ENCODE measurements at places on chromosomes 6 and 20.

GRCh38 chr6:158452191-158452590 lies 107.7 kb upstream of the TMEM181 start:
- peak; percentile 40 for DNase-seq

GRCh38 chr6:39847221-39847620 lies 55.0 kb downstream of the DAAM2 start:
- DNase-seq: no peak

DNA sequence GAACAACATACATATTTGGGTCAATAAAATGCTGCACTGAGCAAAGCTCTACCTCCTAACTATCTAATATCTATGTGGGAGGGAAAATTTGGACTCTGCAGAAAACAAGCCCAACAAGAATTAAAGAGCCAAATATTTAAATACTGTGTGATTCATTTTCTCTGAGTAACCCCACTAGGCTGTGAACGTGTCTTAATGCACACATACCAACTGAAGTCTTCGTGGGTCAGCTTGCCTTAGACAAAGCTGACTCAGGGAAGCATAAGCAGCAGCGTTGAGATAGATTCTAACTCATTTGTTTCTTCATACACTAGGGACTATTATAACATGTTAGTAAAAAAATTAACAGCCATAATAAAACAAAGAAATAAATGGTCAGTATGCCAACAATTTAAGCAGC lies 114.3 kb downstream of the GJA1 start:
- no peak for DNase-seq

- no peak for DNase-seq
Observed at GRCh38 chr20:42346189-42347170, 728.3 kb upstream of the CHD6 start.

DNA sequence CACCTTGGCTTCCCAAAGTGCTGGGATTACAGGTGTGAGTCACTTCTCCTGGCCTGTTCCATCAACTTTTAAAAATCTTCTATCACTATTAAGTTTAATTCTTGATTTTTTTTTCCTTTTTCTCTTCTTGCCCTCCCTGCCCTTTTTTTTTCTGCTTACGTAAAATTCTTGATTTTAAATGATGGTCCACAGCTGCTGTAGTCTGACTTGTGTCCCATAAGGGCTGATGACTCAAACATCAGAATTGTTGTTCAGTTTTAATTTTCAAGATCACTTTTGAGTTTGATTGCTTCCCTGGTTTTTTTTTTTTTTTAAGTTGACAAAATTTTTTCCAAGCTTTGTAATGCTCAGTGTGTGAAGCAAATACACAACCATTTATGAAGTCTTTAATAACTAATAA lies 61.9 kb downstream of the CBFA2T2 start:
- DNase-seq: no peak

- DNase-seq: no peak
Observed at GRCh38 chr6:154127657-154128056, 88.6 kb downstream of the OPRM1 start.

GRCh38 chr6:129644567-129645015 lies 65.4 kb downstream of the ARHGAP18 start:
- no peak for DNase-seq

DNA sequence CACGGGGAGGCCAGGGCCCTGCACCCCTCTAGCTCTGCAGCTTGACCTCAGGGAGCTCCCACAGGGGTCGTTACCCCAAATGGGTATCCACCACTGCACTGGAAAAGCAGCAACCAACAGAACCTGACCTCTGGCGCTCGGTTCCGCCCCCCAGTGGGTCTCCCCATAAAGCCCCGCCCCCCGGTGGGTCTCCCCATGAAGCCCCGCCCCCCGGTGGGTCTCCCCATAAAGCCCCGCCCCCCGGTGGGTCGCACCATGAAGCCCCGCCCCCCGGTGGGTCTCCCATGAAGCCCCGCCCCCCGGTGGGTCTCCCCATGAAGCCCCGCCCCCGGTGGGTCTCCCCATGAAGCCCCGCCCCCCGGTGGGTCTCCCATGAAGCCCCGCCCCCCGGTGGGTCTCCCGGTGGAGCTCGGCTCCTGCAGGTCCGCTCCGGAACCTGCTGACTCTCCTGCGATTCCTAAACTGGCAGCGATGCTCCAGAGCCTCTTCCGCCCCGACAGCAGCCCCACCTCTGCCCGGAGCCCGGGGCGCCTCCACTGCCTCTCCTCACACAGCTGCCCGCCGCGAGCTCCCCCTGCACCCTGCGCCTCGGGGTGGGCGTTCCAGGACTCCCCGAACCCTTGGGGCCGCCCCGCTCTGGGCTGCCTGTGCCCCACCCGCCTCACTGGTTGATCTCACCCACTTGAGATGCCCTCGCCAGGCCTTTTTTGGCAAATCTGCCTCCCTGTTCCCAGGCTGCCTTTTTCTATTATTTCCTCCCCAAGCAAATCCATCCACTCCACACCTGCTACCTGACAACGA lies 12.1 kb downstream of the SLC2A4RG start:
- DNase-seq: no peak

DNA sequence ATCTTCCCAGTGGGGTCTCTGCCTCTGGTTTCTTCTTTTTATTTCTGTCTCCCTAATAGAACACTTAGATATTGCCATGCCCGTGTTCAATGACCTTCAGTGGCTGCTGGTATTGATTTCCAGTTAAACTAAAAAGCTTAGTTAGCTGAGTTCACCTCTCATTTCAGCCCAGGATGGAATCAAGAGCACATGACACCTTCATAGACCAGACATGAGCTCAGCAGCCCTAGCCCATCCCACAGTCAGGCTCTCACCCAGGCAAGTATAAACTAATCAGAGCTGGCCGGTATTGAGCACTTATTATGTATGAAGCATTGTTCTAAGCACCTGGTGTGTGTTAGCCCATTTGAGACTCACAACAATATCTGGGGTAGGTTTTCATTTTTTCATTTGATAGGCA lies 33.7 kb upstream of the PLEKHG1 start:
- DNase-seq: no peak

DNA sequence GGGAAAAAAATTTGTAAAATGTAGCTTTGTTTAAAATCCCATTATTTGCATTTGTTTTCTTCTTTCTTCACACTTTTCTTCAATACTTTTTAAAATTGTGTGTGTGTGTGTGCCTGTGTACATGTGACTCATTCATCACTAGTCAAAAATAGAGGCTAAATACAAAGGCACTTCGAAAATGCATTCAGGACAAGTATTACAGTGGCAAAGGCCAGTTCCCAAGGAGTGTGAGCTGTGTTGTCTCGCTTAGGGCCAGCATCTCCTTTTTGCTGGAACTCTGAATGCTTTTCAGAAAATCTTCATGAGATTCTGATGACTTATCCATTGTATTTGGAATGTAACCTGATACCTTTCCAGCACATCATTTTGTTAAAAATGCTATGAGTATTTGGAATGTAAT lies 288.5 kb upstream of the CNR1 start:
- DNase-seq: no peak

DNA sequence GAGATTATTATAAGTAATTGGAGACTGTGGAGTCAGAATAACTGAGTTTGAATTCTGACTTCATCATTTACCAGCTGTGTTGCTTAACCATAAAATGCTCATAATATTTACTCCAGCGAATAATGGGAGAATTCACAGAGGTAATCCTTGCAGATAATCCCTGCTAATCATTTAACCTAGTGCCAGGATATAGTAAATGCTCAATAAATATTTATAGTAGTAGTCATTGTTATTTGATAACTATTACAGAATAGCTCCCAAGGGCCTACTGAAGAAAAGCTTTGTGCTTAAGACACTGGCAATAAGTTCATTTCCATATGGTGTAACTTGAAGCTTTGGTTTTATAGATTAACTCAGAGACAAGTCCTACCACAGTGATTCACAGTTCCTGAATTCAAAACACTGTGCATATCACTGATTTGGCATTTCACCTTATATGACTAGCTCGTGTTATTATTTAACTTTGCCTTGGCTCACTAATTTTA lies 208.8 kb upstream of the PLCB4 start:
- DNase-seq: no peak

DNA sequence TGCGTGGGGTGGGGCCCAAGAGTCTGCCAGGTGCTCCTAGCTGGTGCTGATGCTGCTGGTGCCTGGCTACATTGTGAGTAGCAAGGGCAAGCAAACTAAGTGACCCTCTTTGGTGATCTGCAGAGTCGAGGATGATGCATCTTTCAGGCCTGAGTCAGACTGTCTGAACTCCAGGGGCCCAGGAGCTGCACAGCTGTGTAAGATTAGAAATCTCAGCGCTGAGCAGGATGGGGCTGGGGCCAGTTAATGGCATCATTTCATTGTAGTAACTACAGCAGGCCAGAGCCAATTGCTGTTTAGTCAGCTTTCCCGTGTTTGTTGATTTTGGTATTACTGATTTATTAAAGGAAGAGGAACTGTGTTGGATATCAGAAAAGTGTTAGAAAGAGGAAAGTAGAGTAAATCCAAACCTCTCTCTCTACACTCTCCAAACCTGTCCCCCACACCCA lies 365.2 kb downstream of the PAX1 start:
- no peak for DNase-seq

DNA sequence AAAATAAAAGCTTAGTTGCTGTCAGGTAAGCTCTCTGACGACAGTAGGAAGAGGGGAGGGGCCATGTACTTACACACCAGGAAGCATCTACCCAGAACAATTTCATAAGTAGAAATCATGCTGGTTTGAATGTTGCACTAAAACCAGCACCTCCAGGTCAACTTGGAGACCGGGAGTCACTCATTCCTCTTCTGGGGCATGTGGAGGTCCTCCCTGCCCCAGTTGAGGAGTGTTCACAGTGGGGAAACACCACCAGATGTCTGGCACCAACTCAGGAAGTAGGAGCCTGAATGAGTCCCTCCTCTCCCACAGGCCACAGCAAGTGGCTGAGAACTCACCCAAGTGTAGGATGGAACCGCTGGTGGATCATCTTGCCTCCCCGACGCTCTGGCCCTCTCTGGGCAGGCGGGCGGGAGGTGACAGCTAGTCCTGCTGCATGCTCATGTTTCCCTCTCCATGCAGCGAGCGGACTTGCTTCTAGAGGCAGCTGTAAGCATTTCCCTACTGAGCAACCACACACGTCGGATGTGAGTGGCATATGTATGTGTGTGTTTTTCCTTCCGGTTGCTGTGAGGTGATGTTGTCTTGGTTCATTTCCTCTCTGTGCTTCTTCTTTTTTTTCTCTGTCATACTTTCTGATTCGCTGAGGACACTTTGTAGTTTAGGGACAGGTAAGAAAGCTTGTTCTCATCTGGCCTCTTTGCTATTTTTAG lies 149.5 kb upstream of the NEDD9 start:
- DNase-seq: no peak

GRCh38 chr6:85460154-85460920 lies 10.5 kb downstream of the NT5E start:
- DNase-seq: no peak

GRCh38 chr20:11936157-11936556 lies 18.5 kb downstream of the BTBD3 start:
- no peak for DNase-seq

- DNase-seq: no peak
Observed at GRCh38 chr6:6803180-6803977, 214.9 kb downstream of the LY86 start.

DNA sequence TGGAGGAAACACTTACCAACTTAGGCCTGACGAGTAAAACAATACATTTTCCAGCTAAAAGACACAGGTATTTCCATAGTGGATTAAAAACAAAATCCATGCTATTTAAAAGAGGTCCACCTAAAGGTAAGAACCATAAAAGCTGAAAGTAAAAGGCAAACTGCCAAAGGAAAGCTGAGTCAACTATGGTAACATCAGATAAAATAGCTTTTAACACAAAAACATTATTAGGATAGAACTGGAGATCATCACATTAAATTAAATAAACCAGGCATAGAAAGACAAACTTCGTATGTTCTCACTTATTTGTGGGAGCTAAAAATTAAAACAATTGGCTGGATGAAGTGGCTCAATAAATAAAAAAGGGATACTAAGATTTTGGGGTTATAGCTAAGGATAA lies 166.8 kb upstream of the SLC22A16 start:
- no peak for DNase-seq

DNA sequence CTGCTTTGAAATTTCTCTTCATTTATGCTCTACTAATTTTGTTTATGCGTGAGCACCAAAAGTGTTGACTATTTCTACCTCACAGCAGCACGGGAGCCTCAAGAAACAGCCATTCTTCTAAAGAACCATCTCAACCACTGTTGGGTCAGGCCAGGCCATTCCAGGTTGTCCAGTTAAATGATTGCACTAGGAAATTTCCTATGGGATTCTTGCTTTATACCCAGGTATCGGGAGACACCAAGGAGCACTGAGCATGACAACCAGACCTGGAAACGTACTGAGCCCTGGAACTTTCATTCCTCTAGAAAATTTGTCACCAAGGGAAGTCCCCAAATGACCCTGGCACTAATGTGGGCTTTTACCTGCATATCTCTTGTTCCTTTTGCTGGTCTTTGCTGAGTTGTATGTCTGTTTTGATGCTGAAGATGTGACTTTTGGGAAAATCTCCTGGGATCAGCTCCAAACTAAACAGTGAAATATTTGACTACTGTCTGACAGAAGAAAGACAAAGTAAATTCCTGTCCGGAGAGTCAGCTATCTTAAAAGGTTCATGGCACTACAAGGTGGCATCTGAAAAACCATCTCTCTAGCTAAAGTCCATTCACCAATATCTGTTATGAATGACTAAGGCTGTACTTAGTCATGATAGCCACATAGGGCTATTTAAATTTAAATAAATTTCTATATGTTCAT lies 70.5 kb downstream of the SNAP25 start:
- no peak for DNase-seq

DNA sequence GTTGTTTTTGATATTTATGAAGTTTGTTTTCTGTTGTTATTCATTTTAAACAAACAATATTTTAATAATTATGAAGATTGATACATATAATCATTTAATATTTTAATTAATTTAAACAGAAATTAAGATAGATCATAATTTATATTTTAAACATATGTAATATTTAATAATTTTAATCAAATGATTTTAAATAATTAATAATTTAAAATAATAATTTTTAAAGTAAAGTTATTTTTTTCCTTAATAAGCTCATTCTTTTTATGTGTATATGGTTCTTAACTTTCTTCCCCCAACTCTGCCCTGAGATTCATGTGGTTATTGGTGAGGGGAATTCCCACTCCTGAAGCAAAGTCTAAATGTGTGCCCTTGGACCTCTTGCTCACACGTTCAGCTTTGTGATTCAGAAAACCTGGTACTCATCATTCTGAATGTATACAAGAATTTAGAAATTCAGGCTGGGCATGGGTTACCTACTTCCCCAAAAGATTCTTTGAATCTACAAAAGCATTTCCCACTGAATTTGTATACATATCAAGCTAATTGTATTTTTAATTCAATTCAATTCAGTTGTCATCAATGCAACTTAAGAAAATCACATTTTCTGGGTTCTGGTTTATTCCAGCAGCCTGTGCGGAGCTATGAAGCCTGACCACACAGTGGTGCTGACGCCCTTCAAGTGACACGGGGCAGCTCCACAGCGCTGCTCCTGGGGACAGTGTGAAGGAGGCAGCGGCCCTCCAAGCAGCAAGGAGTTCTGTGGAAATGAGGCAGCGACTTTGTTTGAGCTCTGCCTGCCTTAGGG lies 168.9 kb upstream of the UST start:
- DNase-seq: peak; percentile 76

Measured in cerebellar cortex (tissue), 1 donor.